Left renal cortex interstitium (tissue), 4 donors: ENCODE measurements at places on chromosomes 13 and 19.

- DNase-seq: no peak
Observed at GRCh38 chr19:16951529-16951928, 62.7 kb downstream of the F2RL3 start.

DNA sequence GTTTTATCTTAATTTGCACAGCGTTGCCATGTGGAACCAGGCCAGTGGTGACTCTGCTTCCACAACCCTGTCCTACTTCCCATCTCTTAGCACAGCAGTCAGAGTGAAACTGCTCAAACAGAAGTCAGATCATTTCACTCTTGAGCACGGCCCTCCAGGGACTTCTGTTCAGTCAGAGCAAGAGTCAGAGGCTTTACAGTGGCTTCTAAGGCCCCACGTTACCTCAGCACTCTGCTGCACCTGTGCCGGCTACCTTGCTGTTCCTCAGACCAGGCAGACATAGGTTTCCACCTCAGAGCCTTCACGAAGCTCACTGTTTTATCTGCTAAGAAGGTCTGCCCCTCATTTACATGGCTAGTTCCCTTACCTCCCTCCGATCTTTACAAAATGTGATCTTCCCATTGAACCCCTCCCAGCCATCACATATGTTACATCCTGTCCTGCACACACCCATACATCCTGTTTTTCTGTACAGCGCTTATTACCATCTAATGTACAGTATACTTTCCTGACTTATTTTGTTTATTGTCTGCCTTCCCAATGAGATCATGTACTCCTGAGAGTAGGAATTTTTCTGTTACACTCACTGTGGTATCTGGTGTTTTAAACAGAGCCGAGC is 41.6 kb downstream of the TM9SF2 start:
- no peak for DNase-seq

- DNase-seq: no peak
Observed at GRCh38 chr19:34350161-34350561, 14.8 kb upstream of the GPI start.

DNA sequence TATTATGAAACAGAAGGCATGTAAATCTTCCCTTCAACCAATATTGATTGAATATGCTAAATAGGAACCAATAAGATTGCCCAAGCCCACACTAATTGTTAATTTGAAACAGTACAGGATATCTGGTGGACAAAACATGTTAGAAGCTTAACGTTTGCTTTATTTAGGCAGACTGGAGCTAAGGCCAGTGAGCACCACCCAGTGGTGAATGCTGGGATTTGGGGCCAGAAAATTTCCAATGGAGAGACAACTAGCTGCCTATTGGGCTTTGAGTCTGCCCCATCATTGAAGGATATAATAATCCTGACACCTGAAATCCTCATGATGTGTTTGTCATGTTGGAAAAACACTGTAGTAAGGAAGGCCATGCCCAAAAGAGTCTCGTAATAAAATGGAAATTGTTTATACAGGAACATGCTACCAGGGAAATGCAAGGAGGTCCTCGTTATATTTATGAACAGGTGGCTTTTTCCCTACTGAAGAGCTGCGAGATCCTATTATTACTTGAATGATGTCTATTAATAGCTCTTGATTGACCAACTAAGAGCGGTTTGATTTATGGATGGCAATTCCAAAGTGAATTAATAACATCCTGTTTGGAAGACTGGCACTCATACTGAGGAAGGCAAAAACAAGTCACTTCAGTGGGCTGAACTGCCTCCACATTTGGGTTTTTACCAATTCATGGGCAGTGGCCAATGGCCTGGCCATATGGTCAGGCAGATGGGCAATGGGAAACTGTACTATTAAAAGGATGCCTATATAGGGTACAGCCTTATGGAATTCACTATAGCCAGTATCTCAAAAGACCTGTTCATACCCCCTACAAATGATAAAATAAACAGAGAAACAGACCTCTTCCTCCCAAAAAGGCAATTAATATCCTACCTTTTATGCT is 8.7 kb downstream of the SIGLECL1 start:
- DNase-seq: no peak

DNA sequence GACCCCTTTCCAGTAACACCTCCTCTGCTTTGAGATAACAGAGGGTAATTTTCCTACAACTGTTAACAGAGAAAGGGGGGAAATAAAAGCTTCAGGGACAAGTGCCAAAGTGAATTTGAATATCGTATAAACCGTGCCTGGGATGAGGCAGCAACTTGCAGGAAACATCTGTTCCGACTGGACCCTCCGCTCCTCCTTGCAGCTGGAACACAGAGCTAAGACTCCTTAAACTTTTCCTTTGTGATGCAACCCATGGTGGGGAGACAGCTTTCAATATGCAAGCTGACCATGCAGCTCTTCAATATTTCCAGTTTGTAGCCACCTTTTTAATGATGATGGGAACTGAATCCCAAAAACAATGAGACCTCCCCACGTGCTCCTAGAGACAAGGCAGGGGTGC is 432.6 kb downstream of the ZNF536 start:
- DNase-seq: no peak

DNA sequence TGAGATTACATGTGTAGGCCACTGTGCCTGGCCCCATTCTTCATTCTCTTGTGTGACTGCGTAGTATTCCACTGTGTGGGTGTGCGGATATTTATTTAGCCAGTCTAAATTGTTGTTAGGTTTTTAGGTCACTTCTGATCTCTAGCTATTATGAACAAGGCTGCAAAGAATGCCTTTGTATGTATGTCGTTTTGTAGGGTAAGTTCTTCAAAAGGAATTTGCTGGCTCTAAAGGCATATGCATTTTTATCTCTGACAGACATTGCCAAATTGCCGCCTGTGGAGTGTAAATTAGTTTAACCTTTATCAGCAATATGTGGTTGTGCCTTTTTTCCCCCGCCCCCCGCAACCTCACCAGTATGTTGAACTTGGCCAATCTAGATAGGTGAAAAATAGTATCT is 30.3 kb upstream of the EHD2 start:
- DNase-seq: no peak

DNA sequence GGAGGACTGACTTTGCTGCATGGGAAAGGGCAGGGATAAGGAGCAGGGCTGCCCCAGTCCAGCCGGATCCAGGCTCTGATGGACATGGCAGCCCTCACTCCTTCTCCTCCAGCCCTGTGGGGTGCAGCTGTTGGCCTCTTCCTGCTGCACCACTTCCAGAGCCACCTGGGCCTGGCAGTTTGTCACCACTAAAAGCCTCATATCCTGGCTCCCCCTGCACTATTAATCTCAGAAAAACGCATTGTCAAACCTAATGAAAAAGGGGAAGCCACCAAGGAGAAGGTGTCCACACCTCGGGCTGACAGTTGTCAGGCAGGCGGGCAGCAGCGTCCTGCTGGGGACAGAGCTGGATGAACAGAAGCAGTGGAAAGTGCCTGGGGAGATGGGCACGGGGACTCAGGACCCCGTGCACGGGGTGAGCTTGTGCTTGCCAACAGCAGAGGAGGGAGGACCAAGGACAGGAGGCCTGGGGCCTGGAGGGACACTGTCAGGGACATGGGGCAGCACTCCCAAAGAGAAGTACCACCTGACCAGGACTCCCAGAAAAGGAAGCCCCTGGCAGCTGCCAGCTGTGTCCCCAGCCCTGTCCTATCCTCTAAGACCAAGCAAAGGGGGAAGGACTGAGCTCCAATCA is 151.1 kb upstream of the TSHZ3 start:
- DNase-seq: no peak

DNA sequence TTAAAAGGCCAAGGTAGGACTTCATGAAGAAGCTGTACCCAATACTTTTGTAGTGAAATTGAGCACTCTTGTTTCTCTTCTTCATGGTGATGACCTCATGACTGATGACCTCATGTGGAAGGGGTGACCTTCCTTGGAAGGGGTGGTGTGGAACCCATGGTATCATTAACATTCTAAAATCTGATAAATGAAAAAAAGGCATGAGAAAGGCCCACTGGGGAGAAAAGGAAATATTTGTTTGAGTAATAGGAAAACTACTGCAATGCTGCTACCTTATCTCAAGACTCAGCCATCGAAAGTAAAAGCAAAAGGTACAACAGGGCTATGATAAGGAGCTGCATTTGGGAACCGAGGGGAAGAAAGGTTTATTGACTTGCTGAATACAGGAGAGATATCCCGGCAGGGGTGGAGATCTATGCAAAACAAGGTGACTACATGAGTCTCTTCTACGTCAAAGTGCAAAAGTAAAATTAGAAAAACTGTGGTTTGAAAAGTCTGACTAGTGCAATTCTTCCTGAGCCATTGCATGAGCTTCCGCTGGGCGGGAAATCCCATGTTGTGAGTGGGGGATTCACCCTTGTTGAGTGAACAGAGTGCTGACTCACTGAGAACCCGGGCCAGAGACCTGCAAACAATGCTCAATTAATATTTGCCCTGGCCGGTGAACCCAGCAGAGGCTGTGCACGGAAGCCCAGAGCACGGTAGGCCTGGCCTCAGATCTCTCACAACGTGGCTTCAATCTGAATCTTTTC is 138.9 kb upstream of the RFC3 start:
- DNase-seq: no peak

- no peak for DNase-seq
Observed at GRCh38 chr13:38606699-38607535, 80.0 kb upstream of the FREM2 start.

DNA sequence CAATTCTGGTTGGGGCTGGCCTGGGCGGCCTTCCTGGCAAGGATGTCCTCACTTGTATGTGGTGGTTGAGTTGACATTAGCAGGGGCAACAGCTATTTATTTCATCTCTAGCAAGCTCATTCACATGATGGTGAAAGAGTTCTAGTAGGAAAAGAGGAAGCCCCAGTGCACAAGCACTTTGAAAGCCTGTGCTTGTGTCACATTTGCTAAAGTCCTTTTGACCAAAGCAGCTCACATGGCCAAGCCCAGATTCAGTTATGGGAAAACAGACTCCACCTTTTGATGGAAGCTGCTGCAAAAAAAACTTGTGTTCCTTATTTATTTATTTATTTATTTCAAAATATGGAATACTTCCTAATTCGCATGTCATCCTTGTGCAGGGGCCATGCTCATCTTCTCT is 17.2 kb downstream of the GTF2F2 start:
- DNase-seq: no peak

- DNase-seq: no peak
Observed at GRCh38 chr19:12802267-12803106, 618 bp downstream of the THSD8 start.

GRCh38 chr13:51541809-51542258 is 42.4 kb upstream of the WDFY2 start:
- DNase-seq: no peak
